ENCODE measurements at places on chromosomes 16 and 17.
A peak's percentile ranks its signal among the peaks of the same experiment; 100 is the strongest.

DNA sequence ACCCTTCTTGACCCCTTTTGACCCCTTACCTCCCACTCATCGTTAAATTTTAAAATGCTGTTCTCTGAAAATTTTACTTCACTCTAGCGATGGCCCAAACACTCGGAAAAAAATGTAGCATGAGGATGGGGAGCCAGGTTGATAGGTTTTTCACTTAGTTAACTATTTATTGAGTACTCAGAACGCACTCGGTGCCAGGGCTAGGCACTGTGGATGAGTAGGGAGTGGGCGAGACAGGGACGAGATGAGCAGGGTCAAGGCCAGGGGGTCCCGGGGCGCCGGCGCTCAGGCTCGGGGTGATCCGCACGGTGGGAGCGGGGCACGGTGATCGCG, 392 bp downstream of the ZSCAN32 start:
- DNase-seq: no peak

DNA sequence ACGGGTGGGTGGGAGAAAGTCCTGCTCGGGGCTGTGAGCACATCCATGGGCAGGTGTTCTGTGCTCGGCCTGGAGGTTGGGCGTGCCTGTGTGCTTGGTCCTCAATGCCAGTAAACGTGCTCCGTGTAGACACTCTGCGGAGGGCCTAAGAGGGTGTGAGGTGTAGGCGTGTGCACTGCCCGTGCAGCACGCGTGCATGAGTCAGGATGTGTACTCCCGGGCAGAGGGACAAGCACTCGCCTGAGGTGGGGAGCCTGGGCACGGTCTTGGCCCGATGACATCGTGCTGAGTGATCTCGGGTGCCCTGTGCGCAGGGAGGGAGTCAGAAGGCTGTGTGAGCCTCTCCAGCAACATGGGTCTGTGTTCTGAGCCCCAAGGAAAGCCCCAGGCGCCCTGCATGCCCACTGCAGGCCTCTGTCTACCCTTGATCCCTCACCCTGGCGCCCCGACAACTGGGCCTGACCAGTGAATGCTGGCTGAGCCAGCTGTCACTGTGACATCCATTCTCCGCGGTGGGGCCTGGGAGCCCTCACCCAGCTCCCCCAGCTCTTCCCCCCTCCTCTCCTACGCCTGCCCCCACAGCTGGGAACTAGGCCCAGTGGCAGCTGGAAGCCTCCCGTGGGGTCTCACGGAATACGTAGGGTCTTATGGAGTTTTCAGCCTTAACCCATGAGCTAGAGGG, 23.5 kb upstream of the NXPH3 start:
- DNase-seq: no peak

- DNase-seq: no peak
Measured at GRCh38 chr17:9893411-9894012, 11.6 kb downstream of the RCVRN start.

DNA sequence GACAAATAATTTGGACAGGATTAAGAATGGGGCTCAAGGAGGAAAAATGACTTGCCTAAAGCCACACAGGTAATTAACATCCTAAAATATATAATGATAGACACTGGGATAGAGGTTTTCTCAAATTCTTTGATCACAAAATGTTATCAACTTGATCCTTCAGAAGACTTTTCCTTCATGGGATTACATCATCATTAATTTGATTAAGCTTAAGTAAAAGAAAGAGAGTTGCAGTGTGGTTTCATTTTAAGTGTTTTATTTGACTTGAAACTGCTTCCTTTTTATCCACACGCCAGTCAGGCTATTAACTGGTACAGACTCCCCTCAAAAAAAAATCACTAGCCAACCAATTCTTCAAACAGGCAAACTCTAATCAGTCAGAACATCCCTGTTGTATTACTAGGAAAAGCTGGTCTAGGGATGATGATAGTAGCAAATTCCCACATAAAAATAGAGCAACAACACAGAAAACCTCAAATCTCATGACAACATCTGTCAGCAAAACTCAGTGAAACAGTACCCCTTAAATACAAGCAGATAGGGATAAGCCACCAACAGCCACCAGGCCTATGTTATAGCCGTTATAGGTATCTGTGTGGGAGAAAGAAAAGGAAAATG, 32.5 kb downstream of the AKAP10 start:
- DNase-seq: no peak

DNA sequence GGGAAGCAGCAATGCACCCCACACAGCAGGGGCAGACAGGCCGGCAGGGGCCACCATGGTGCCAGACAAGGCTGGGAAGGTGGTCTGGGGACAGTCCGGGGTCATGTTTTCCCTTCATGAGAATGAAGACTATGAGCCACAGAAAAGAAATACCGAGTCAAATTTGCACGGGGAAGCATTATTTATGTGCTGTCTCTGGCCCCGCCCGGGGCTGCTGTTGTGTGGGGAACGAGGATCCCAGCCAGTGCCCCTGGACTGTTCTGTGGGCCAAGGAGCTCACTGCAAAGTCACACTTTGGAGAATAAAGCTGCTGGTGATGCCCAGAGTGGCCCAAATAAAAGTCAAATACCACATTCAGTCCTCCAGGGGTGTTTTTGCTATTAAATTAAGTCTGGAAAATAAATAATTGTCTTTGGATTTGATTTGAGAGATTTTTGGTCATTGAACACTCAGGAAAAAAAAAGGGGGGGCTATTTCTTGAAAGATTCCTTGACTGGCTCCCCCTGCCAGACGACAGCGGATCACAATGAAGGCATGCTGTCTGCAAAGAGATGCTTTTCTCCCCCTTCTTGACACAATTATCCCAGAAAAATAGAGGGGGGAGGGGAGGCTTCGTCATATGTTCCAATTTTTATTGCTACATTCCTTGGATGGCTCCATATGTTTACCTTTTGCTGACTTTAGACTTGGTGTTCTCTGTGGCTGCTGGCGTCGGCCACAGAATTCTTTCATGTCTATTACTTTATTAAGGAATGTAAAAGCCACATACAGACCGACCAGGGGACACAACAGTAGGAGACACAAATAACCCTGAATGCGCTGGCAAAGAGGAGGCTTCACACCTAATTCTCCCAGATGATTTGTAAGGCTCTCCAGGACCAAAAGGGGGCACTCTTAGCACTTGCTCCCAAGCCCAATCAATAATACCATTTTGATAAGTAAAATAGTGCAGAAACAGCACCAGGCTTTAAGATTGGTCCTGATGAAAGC, 27.1 kb upstream of the ANKFN1 start:
- DNase-seq: no peak

DNA sequence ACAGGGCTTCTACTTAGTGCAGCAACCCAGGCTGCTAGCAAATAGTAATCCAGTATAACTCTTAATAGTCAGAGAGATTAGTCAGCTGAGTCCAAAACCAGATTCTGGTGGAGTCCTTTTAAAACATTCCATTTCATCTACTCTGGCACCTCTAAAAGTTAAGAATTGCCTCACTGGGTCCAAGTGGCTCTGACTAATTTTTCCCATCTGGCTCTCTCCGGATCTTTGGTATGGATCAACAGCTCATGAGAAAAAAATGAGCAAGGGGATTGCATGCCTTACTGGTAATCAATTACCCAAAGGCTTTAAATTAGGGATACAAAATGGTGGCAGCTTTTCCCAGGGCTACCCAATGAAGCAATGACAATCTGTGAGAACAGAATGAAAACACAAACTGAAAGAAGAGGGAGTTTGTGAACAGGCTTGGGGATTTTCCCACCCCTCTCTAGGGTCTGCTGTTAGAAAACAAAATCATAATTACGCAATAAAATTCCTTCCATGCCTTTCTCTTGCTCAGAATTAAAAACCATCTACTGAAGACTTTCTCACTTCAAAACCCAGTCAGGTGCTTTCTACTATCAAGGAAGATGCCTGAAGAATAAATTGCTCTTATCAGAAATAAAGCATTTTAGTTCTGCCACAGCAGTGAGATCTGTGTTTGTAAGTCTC, 84.6 kb upstream of the PMFBP1 start:
- no peak for DNase-seq

- no peak for DNase-seq
Measured at GRCh38 chr17:57391076-57391825, 134.9 kb downstream of the MSI2 start.

DNA sequence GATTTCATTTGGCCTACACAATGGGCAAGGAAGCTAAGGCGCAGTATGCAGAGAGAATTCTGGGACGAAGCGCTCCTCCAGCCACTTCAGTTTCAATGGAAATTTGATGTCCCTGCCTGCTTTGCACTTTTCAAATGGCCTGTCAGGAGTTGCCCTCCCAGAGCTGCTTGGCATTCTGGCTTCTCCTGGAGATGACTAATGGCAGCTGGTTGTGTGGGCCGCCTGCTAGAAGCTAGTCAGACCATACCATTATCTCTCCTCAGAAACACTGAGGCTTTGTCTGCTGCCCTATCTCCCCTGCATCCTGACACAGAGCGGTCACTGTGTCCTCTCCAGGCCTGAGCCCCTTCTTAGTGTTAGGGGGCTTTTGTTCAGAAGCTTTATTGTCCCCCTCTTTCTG, 180.1 kb downstream of the SPECC1 start:
- DNase-seq: no peak

GRCh38 chr16:17657045-17657444, 186.3 kb upstream of the XYLT1 start:
- DNase-seq: no peak

DNA sequence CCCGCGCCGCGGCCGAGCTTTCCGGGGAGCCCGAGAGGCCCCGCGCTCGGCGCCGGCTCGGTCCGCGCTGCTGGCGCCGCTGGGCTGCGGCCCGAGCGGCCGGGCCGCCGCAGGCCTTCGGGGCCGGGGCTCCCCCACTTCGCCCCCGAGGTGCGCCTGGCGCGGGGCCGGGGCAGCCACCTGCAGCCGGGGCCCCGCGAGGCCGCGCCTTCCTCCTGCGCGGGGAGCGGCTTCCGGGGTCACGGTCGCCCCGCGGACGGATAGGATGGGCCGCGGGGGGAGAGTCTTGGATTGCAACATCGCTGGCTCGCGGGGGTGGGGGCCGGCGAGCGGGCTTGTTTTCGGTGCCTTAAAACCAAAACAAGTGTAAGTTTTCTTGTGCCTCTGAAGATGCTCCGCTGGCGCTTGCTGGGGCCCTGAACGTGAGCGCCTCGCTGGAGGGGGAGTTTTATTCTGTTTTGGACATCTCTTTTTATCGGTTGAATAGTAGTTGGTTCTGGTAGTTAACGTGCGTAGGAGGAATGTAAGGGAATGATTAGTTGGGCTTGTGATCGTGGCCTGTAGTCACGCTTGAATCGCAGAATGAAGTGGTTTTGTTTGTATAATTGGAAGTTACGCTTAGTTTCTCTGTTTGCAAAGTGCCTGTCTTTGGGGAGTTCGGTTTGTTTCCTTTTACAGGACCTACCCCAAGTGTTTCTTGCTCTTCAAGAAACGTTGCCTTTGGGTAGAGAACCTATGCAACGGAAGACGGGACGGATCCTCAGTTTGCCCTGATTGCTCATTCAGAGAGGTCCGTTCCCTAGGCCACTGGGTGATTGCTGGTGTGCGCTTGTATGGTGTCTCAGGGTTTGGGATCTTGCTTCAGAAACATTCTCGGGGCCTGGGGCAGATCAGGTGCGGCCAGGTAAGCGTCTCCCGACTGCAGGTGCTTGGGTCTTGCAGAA, 724 bp downstream of the UBE2I start:
- DNase-seq: no peak

DNA sequence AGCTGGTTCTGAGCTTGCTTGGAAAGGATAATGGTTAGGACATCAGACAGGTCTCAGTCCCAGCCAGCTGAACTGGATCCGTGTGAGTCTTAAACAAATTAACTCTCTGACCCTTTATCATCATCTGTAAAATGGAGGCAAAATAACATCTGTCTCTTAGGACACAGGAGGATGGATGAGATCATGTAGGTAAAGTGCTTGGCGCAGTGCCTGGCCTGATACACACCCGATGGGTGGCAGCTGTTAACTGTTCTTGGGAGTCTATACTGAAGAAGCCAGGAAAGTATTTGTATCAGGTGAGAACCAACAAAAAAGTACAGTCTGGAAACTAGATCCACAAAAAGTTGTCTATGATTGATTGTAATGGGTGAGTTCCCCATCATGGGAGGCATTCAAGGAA, 188.6 kb downstream of the C16orf78 start:
- peak; percentile 92 for DNase-seq

- no peak for DNase-seq
Measured at GRCh38 chr16:30694926-30695693, 3.9 kb upstream of the SRCAP start.
